NCI-H2081 (cell line): ENCODE measurements at places on chromosomes 6 and 20.
A peak's percentile ranks its signal among the peaks of the same experiment; 100 is the strongest.

- DNase-seq, result no peak
These were observed 48.3 kb downstream of the OGFRL1 start for GRCh38 chr6:71336901-71337300.

DNA sequence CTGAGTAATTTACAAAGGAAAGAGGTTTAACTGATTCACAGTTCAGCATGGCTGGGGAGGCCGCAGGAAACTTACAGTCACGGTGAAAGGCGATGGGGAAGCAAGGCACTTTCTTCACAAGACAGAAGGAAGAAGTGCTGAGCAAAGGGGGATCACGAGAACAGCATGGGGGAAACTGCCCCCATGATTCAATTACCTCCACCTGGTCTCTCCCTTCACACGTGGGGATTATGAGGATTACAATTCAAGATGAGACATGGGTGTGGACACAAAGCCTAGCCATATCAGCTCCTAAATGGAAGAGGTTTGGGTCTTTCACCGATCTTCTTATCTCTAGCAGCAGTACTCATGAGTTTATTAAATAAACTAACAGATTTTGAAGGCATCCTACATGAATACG is 152.9 kb upstream of the RUNX2 start:
- no peak for DNase-seq

DNA sequence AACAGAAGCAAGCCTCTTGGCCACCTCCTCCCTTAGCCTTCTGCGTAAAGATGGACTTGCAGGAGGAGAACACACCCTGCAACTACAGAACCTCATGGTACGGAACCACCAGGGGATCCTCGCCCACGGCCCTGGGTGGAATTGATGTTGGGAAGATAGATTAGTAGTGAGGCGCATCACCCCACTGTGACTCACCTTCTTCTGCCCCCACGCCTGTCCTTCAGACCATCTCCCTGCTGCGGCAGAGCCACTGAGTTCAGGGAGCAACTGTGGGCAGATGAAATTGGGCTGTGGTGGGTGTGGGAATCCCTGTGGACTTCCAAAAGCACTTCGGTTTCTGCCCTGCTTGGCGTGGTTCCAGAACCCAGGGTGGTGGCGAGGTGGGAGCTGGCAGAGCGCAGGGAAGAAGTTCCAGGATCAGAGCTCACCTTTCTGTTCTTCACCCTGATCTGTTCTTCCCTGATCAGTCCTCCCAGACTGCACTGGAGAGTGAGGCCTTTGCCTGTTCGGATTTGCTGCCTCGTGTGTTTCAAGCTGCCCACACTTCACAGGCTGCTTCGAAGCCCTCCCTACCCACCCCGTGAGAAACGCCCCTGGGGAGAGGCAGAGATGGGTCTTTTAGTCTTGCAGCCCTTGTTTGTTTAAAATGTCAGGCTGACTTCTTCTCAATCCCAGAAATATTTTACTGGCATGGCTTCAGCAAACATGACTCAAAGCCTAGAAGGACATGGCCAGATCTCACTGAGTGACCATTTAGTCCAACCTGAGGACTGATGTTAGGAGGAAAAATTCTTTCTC is 92.8 kb upstream of the MLN start:
- no peak for DNase-seq

GRCh38 chr6:158047563-158048323 is 66.1 kb downstream of the SYNJ2 start:
- DNase-seq, result no peak

DNA sequence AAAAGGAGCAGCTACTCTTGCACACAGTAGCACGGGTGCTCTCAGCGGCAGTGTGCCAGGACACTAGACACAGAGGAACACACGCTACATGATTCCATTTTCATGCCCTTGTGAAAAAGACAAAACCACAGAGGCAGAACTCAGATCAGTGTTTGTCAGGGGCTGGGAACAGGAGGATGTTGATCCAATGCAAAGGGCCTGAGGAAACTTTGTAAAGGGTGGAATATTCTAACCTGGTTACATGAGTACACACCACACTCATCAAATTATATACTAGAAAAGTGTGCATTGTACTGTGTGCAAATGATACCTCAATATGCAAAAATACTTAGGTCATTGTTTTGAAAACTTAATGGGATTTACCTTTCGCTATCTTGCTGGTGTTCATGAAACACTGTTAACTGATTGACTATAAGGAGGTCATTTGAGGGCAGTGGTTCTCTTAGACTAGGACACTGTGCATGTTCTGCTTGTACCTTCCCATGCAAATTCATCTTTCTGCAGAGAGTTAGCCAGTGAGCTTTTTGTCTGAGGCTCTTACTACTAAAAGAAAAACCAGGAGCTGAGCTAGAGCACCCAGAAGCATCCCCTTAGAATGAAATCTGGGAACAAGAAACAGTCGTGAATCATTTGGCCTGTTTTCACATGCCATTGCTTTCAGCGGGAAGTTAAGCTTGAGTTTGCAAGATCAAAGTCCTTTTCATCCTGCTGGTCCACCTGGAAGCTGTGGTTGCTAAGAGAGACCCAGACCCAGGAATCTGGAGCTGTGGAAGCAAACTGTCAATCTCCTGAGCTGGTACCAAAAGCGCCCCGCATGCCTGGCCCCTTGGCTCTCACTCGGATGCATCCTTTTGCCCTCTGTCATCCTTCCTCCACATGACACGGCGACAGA is 204.8 kb downstream of the TTLL2 start:
- DNase-seq, result no peak

DNA sequence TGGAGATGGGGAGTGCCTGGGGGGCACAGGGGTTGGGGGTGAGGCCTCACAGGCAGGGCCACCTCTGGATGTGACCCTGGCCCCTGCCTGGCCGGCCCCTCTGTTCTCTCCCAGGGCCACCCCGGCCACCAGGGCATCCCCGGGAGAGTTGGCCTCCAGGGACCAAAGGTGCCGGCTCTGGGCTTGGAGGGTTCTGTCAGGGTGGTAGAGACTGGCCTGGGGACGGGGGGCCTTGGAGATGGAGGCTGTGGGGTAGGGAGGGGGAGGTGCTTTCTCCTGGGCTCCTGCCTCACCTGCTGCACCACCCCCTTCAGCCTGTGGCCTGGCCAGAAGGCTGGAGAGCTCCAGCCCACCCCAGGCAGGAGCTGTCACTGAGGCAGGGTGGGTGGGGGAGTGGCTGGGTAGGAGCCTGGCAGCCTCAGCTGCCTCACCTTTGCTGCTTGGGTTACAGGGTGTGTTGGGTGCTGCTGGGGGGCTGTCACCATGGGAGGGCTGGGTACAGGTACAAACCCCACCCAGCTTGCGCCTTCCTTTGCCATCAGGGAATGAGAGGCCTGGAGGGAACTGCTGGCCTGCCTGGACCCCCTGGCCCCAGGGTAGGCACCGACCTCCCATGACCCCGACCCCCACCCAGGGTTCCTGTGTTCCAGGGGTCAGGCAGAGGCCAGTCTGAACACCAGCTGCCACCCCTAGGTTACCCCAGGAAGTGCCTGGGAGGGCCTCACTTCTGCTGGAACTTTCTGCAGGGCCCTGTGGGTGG is 32.7 kb downstream of the COL20A1 start:
- DNase-seq, result no peak

- DNase-seq, result no peak
These were observed 8.6 kb downstream of the AARS2 start for GRCh38 chr6:44304282-44305199.

GRCh38 chr6:41693281-41694240 is 41.8 kb downstream of the TFEB start:
- no peak for DNase-seq

DNA sequence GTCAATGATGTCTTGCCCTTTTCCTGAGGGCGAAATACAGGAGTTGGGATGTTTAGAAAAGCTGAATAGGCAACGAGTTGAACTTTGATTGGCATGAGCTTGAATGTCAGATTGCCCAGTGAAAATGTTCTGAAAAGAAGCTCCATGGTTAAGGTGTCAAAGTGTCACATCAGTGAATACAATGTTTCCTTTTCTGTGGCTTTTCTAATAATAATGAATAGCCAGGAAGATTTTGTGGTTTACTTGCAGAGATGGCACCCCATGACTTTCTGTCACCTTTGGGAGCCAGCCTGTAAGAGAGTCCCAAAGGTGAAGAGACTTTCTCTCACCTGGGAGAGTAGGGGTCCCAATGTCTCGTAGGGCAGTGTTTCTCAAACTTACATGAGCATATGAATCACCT is 119.2 kb downstream of the KCNQ5 start:
- DNase-seq, result no peak

- DNase-seq, result no peak
These were observed 147.0 kb downstream of the LINC00237 start for GRCh38 chr20:20959031-20959755.

GRCh38 chr20:51554538-51555165 is 12.1 kb upstream of the NFATC2 start:
- DNase-seq, result no peak

DNA sequence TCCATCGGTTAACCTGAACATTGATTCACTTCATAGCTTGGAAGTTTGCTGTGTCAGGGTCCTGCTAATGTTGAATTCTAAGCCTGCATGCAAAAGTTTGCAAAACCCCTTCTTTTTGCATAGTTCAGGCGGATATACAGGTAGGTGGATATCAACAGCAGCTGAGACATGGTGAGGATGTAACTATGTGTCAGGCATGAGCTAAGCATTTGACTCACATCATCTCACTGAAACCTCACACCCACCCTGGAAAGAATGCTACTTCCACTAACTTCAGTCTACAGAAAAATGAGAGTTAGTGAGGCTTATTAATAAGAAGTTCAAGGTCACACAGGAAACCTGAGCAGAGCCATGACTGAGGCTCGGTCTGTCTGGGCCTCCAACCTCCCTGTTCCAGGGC is 276.9 kb downstream of the BMP7 start:
- no peak for DNase-seq

DNA sequence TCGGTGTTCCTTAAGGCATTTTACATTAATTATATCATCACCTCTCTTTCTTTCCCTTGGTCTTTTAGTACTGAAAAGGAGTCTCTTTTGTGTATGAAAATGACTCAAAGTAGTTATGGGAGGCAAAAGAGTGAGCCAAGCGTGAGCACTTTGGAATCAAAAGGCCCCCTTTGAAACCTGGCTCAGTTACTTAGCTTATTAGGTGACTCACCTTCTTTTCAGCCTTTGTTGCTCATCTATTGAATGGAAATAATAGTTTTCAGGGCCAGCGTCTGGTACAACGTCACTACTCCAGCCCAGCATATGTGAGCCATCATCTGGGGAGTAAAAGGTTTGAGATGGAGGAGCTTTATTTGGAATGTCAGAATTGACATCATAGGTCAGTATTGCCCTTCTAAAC is 147.4 kb upstream of the SCGN start:
- peak; percentile 13 for DNase-seq

- DNase-seq, result no peak
These were observed 135.7 kb downstream of the ALDH8A1 start for GRCh38 chr6:134814076-134814695.

DNA sequence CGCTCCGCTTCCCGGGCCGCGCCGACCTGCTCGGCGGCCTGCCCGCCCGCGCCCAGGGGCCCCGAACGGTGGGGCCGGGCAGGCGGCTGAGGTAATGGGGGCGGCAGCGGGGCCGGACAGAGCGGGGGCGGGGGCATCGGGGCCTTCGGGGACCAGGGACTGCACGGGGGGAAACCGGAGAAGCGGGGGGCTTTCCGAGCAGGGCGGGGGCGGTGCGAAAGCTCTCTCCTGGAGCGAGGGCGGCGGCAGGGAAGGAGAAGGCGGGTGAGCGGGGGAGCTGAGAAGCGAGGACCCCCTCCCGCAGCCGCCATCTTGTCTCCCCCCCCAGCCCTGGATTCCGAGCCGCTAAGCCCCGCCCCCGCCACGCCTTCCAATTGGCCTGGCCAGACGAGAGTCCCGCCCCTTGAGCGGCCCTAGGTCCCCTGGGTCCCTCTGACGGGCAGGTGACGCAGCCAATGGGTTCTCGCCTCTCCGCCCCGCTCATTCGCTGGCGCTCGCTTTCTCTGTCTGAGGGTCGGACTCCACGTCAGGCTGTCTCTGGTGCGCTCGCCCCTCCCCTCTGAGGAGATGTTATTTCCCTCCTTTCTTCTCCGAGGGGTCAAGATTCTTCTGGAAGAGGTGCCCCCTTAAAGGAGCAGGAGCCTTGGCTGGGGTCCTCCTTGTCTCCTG is 470 bp downstream of the BRPF3 start:
- peak; percentile 98 for DNase-seq

DNA sequence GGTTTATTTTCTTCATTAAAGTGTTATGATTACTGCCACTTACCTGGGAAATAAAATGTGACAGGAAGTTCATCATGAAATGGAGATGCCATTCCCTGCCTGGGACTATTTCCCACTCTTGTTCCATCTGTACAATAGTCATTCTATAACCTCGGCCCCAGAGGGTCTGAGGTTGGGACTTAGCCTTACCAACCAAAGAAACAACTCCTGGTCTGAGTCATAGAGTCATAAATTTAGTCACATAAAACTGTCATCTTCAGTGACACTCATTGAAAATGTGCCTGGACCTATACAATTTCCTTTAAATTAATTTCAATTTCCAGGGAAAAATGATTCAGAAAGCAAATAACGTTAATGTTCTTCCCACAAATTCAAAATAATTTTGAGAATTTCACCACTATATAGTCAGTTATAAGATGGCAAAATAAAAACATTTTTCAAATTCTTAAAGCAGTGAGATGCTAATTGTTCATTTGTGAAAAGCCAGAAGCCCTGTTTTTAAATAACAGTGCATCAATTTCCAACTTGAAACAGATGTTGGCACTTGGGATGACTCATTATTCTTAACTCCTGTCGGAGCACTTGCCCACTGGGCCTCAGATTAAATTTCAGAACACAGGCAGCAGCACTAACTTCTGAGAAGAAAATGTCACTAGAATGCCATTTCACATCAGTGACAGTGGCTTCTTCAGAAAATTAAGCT is 201.2 kb upstream of the SMLR1 start:
- no peak for DNase-seq

DNA sequence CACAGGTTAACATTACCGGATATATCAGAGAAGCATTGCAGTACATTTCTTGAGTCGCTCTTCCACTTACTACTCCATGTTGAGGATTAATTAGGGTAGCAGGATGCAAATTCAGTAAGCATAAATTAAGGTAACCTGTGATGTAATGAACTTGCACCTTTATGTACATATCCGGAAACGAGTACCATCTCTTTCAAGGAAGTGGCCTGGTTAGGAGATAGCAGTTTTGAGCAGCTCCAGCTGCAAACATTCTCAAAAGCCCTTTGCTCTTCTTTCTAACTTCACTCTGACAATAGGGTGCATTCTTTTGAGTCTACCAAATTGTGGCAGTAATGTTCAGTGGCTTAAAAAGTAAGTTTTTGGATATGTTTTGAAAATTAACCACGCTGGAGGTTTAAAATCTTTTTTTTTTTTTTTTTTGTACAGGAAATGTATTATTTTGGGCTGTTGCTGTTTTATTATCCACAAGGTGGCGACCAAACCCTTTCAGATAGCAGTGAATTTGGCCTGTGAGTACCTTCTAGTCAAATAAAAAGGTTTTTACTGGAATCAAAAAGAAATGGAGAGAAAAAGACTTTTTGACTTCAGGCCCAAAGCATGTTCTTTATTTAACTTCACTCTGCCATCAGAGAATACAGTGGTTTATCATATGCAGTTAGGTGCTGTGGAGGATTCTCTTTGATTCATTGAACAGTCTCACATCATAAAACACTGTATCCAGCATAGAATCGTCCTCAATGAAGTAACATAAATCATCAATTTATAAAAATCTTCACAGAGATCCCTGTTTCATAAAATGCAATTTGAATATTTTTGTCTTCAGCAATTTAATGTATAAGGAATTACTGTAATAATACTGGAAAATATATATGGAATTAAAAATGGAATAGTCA is 8.9 kb downstream of the FAM217B start:
- DNase-seq, result peak; percentile 38

GRCh38 chr20:48024539-48024938 is 239.3 kb upstream of the SULF2 start:
- DNase-seq, result no peak

- no peak for DNase-seq
These were observed 3.9 kb upstream of the ZNF831 start for GRCh38 chr20:59159493-59160376.
